ENCODE measurements at places on chromosomes 6 and 20.

DNA sequence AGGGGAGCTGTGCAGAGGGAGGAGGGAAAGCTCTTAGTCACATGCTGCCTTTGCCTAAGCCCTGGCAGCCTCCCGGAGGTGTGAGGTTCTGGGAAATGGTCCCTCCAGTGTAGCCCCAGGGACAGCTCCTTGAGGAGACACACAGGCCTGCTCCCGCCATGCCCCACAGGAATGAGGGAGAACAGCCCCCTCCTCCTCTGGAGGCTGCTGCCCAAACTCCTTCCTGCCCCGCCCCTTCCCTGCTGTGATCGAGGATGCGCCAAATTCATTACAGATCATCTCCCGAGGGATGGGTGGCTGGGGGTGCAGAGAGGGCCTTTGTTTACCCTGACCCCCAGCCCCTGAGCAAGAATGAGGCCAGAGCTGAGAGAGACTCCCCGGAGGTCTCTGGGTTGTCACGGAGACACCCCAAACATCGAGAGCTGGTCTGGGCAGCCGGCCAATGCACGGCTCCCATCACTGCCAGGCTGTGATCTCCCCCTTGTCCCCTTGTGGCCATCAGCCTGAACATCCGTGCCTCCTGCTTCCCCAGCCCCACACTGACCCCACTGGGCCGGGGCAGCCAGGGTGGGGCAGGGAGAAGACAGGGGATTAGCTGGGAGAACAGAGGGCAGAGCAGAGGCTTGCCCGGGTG lies 8.4 kb downstream of the CYP21A2 start:
- no peak for DNase-seq

DNA sequence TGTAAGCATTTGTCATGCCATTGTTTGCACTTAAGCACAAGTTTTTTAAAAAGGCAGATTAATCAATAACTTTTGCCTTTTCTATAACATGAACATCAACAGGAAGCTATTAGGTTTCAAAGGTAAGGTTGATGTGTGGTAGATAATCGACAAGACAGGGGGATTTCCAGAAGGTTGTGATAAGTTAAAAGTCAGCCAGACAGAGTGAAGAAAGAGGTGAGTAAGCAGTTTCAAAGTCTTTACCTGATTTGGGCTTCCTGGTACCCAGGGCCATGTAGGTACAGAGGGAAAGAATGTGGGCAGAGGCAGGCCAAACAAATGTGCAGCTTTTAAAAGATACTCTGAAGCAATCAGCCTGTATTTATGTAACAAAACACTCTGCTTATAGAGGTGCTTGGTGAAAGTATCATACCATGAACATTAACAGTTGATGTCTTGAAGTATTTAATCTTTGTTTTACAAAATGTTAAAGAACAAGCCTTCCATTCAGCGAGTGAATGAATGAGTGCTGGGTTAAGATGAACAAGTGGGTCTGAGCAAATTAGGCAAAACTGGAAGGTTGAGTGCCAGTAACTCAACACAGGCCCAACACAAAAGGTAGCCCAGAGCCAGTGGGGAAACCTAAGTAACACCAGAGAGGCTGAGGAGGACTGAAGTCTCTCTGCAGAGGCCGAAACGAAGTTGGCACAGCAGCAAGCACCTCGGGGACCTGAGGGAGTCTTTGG lies 60.2 kb downstream of the LRRC1 start:
- DNase-seq, result no peak

- no peak for DNase-seq
Measured at GRCh38 chr20:62710886-62711702, 2.5 kb downstream of the NTSR1 start.

DNA sequence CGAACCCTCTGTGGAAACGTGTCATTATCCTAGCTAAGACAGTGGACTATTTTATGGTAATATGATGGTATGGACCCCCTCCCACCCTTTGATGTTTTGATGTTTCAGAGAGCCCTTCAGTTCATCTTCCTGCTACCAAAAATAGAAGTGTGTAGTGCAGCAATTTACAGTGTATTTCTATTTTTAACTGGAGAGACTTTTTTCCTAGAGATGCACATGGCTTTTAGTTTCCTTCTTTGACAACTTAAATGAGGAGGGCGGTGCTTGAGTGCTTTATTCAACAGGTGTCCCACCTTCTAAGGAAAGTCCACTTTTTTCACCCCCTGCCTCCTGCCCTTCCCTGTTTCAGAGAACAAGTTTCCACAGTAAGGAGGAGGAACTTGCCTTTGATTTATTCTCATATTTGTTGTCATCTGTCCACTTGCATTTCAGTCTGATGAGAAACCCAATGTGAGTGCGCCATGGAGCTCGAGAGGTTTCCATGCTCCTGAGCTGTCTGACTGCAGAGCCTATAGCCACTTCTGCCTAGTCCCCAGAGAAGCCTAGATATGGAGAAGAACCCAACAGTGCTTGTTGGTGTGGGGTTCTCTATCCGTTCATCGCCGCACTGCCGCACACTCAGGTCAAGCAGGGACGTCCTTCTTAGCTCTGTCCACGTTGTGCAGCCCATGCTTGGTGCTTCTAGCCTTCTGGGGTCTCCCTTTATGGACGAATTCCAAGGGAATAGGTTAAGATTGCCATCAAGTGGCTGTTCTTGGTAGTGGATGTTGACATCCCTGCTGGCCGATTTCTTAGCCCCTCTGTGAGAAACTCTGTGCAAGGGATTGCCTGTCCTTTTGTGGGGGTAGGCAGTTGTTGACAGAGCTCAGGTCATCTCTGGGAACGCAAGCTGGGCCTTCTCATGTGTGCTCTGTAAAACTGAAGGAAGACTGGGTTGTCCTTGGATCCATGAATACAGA lies 144.2 kb downstream of the JARID2 start:
- DNase-seq, result no peak

GRCh38 chr6:79152269-79152737 lies 74.2 kb upstream of the PHIP start:
- no peak for DNase-seq

DNA sequence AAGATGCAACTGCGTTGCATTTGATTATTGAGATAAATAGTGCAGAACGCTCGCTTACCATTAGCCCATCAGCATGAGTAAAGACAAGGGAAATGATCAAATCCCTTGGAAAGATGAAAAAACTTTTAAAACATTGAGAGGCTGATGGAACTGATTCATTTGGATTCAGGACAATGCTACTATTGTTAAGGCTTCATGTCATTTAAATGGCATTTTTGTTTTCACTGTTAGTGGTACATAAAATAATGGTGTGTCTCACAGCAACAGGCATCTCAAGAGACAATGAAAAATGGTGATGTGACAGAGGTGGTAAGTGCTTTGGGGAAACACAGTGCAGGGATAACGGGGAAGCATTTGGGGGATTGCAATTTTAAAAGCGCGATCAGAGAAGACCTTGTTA lies 159.7 kb upstream of the KCNG1 start:
- no peak for DNase-seq

GRCh38 chr6:82072121-82072521 lies 175.4 kb downstream of the IBTK start:
- no peak for DNase-seq

DNA sequence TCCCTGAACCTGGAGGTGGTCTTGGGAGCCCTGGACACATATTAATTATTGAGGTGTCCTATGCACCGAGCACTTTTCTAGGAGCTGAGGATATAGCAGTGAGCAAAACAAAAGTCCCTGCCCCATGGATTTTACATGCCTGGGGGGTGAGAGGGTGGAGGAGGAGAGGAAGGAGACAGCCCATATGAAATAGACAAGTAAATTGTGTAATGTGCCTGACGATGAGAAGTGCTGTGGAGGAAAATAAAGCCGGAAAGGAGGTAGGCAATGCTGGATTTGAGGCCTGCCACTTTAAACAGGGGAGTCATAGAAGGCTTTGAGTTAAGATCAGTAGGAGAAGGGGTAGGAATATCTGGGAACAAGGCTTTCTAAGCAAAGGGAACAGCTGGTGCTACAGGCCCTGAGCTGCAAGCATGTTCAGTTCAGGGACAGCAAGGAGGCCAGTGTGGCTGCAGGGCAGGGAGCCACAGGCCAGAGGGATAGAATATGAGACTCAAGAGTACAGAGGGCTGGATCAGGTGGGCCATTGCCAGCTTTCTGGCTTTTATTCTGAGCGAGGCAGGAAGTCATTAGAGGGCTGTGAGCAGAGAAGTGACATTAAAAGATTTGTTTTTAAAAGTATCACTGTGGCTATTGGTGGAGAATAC lies 19.1 kb upstream of the MYLIP start:
- no peak for DNase-seq

- DNase-seq, result no peak
Measured at GRCh38 chr20:58076405-58076804, 152.0 kb downstream of the ANKRD60 start.

- DNase-seq, result no peak
Measured at GRCh38 chr6:169211881-169212280, 41.8 kb downstream of the THBS2 start.

DNA sequence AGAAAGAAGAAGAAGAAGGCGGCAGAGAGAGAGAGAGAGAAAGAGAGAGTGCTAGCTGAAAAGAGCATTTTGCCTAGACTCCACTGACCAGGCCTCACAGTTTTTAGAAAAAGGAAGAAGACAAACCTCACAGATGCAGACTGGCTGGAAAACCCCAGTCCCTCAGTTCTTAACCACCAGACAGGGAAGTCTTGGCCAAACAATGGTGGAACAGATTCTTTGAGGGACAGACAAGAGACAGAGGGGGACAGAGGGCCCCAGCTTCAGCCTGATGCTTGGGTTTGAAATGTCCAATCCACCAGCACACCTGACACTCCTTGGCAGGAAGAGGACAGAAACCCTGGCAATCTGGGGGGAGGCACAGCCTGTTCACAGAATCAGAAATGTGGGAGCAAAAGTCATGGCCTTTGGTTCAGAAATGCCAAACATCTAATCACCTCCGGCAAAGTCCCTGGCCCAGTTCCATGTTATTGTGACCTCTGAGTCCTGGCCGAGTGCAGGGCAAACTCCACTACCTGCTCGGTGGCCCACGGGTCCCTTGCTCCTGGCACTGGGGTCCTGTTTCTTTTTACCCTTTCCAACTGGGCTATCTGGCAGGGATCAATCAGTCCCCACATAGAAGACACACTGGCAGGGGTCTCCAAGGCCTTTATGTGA lies 235.2 kb downstream of the LY86 start:
- DNase-seq, result no peak

GRCh38 chr6:139296927-139297326 lies 5.1 kb upstream of the TXLNB start:
- DNase-seq, result no peak

DNA sequence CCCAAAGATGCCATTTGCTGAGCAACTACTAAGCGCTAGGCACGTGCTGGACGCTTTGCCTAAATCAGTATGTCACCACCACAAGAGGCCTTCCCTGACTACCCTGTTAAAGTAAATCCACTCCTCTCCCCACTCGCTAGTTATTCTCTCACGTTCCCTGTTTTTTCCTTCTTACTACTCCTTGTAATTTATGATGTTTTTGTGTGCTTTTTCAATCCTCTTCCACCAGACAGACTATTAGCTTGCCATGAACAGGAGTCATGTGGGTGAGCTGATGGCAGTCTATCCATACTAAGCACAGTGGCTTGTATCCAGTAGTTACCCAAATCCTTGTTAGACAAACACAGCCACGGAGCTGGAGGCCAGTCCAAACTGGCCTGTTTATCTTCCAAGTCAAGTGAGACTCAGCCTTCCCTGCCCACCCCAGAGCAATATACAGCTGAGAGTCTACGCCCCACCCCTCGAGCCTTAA lies 41.2 kb downstream of the C6orf132 start:
- DNase-seq, result no peak

DNA sequence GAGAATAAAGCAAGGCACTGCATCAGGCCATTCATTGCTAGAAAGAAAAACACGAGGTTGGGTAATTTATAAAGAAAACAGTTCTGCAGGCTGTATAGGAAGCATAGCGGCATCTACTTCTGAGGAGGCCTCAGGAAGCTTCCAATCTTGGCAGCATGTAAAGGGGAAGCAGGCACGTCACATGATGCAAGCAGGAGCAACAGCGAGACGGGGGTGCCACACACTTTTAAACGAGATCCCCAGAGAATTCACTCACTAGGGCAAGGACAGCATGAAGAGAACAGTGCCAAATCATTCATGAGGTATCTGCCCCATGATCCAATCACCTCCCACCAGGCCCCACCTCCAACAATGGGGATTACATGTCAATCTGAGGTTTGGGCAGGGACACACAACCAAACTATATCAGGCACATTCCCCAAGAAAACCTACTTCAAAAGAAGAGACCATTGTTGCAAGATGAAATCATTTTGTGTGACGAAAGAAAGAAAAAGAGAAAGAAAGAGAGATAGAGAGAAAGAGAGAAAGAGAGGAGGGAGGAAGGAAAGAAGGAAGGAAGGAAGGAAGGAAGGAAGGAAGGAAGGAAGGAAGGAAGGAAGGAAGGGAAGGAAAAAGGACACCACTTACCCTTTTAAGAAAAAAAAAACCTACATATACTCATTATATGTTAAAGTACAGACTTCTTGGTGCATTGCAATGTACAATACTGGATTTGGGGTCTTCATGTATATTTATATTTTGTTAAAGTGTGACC lies 95.9 kb upstream of the PLEKHG1 start:
- DNase-seq, result no peak

DNA sequence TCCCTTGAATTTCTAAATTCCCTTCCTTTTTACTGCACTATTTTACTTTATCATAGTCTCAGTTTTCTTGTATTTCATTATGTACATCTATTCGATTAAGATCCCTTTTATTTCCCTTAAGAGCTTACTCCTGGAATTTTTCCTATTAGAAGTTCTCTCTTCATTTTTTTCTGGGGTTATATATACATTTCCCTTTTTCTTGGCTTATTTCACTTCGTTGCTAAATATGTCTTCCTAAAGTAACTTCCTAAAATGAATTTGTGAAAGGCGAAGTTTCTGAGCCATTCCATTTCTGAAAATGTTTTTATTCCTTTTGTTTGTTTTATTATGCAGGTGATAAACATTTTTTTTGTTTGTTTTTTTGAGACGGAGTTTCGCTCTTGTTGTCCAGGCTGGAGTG lies 5.9 kb upstream of the CD109 start:
- DNase-seq, result no peak

GRCh38 chr6:127022302-127022701 lies 96.2 kb upstream of the RSPO3 start:
- no peak for DNase-seq

DNA sequence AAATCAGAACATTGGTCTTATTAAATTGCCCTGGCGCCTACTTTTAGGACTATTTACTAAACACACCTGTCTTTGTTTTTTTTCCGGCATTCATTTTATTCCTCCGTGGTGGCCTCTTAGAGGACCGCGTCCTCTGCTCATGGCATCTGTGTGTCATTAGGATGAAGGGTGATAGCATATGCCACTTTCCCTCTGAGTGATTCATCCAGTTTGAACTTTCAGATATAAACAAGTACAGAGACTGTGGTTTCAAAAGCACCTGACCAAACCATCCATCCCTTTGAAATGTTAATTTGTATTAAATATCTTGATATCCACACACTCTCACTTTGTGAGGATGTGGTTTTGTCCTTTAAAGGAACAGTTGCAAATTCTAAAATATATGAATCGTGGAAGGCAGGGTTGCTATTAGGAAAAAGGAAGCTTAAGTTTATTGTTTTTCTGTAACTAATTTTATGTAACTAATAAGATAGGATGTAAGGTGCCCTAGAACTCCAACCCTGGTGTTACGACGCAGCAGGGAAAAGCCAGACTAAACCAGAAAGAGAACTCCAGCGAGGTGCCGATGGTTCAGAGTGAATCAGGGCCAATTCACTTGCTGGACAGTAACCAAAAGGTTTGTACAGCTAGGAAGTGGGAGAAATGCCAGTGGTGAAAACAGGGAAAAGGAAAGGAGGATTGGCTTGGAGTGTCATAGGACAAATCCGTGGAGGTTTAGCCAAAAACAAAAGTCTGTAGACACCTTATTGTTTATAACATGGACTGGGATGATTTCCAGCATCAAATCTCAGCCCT lies 98.7 kb downstream of the SHLD1 start:
- DNase-seq, result no peak

- no peak for DNase-seq
Measured at GRCh38 chr6:133779916-133780695, 108.8 kb upstream of the TCF21 start.

All from activated gamma-delta T cell treated with anti-CD3 and anti-CD28 coated beads, Interleukin-2, amount 50 U/mL, for 16 hours (primary cell).